ENCODE measurements at places on chromosomes 16 and 17.

DNA sequence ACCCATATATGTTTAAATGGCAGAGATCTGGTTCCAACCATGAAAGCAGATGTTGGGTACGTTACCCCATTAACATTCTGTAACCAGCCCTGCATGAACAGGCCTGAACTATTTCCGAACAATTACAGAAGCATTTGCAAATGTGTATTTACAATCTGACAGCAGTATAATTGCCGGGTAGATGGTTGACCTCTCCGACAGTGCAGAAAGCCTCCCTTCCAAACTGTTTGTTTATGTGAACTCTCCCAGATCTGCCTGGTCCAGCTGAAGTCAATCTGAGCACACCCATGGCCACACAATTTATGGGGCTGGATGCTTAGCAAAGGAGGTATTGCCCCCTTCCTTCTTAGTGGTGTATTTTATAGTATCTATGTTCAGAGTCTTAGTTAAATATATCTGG is 21.8 kb downstream of the NUDT7 start:
- DNase-seq, result no peak

GRCh38 chr17:62737513-62737912 is 70.6 kb downstream of the MARCHF10 start:
- DNase-seq, result no peak

GRCh38 chr17:79082311-79083190 is 7.9 kb downstream of the ENGASE start:
- peak; percentile 59 for DNase-seq

DNA sequence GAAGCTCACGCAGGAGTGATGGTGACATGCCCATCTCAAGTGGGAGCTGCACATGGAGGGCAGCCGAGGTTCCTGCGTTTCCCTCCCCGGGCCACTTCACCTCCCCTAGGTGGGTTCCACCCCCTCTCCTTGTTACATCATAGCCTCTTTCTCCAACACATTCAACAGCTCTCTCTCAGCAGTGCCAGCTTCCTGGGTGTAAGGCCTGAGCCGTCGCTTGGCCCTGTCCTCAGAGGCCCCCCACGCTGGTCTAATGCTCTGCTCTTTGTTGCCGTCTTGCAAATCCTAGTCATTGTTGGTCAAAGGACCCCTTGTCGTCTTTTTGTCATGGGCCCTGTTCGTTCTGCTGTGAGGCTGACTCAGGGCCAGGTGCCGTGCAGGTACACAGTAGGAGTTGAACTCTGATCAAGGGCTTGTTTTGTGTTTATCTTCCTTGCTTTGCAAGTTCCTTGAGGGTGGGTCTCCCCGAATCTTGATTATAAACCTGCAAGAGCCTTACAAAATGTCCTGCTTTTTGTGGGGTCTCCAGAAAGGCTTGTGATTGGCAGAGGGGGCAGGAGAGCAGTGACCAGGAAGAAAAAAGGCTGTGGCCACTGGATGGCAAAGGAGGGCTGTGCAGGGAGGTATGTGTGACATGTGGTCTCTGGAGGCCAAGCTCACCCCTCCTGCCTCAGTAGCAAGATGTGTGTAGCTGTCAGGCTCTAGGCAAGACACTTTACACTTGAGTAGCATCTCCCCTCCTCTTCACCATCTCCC is 136.6 kb downstream of the CCDC182 start:
- no peak for DNase-seq

- no peak for DNase-seq
Measured at GRCh38 chr16:54342966-54343365, 56.4 kb upstream of the IRX3 start.

GRCh38 chr16:85246473-85246872 is 134.2 kb upstream of the CIBAR2 start:
- DNase-seq, result no peak
